ENCODE measurements at places on chromosomes 6 and 20.
A peak's percentile ranks its signal among the peaks of the same experiment; 100 is the strongest.

- DNase-seq = no peak
Observed at GRCh38 chr6:118632359-118632758, 19.0 kb downstream of the CEP85L start.

DNA sequence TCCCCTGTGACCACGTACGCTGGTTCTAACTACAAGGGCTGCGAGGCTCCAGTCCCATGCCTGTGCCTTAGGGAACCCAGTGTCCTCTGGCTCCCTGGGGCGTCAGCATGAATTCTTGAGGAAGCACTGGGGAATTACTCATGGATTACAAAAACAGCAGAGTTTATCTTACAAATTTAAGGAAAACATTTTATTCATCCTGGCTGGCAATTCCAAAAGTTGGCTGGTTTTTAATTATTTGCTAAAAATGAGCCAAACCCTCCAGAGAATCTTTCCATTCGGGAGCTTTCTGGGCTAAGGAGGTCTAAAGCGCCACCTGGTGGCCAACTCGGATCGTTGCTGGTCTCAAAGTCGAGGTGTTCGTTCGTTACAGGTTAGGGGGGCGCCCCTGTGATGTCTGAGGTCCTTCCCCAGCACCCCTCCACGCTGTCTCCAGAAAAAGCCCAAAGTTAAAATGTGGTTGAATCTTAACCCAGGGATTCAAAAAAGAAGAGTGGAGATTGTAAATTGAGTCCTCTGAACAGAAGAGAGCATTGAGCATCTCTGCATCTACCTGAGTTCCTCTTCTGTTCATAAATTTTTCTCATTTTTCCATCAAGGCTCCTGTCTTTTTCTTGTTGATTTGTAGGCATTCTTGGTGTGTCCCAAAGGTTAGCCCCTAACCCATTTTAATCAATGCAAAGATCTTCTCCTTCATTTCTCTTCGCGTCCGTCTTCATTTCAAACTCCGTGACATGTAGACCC, 99.4 kb downstream of the BFSP1 start:
- peak; percentile 21 for DNase-seq

DNA sequence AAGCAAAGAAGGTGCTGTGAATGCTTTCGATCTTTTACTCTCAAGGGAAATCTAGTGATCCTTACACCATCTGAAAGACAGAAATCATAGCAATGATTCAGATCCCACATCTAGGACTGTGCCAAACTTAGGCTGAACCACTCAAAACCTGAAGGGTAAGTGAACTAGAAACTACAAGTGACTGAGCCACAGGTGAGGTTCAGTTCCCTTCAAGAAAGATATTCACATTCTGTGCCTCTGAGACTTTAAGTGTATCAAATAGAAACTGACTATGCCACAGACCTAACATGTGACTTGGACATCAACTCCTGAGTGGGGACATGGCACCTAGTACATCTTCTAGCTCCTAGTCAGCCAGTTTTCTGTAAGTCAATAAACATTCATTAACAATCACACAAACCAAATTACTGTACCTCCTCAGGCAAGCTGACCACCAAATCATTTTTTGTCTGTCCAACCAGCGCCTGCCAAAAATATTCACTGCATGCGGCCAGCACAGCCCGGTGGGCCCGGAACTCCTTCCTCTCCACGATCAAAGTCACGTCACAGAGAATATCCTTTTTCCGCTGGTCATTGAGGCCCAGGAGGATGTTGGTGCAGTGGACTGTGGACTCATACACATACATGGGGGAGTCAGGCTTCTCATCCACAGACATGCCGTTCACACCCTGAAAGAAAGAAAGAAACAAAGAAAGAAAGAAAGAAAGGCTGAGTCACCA, 114.1 kb downstream of the GJA10 start:
- DNase-seq = no peak

- DNase-seq = no peak
Observed at GRCh38 chr6:160088069-160088783, 33.4 kb upstream of the SLC22A1 start.

DNA sequence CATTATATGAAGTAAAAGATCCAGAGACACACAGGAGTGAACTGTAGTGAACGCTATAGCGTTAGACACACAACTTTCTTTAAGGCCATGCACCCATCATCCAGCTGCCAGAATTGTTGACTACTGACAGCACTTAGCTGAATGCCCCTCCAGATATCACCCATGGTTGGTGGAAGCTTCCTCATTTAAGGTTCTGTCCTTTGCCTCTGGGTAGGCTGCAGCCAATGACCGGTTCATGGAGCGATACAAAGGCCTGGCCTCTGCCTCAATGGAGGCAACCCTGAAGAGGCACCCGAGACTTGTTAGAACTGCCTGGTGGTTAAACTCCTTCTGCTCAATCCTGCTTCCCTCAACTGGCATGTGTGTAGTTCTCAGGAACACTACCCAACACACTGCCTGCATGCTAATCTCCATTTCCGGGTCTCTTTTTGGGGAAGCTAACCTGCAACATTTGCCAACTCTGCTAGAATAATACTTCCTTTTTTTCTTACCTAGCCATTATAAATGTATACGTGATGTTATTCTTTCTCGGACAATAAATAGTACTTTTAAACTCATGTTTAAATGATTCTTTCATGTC, 49.8 kb upstream of the THEMIS start:
- no peak for DNase-seq

DNA sequence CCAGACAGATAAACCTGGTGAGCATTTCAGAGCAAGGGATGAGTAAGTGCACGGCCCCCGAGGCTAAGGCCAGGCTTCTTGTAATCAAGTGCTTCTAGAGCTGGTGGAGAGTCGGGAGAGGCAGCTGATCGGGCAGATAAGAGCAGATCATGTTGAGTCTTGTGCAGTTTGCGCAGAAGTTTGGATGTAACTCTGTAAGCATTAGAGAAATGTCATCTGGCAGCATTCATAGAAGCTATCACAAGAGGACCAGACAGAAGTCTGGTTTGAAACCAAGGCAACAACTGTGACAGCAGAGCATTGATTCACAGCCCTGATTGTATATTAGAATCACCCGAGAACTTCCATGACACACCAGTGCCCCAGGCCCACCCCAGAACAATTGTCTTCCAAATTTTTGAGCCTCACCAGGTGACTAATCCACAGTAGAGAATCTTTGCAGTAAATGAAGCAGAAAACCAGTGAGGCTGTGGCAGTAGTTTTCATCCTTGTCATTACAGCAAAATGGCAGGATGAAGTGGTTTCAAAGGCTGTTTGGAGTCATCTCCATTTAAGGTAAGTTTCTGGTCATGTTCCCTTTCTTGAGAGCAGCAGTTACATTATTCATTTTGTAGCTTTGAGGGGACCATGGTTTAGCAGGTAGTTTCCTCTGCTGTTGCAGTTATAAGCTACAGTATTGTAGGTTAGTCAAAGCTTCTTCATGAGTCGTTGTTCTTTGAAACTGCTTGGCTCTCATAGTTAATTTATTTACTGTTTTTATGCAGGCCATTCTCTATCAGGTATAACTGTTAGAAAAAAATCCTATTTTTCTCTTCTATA, 84.1 kb downstream of the RNF217 start:
- DNase-seq = no peak

GRCh38 chr6:31581434-31582229, 592 bp downstream of the LTB start:
- no peak for DNase-seq

- no peak for DNase-seq
Observed at GRCh38 chr20:1569415-1569881, 11.9 kb upstream of the SIRPD start.

- no peak for DNase-seq
Observed at GRCh38 chr6:22023937-22024336, 272.9 kb downstream of the PRL start.

DNA sequence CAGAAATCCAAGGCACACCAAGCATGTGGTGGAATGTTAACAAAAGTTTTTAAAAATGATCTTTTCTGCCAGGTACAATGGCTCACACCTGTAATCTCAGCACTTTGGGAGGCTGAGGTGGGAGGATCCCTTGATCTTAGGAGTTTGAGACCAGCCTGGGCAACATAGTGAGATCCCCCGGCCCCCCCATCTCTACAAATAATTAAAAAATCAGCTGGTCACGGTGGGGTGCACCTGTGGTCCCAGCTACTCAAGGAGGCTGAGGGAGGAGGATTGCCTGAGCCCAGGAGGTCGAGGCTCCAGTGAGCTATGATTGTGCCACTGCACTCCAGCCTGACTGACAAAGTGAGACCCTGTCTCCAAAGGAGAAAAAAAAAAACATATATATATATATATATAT, 8.0 kb downstream of the RIPK1 start:
- no peak for DNase-seq

- no peak for DNase-seq
Observed at GRCh38 chr6:151384151-151384550, 7.2 kb downstream of the ZBTB2 start.

GRCh38 chr6:79526897-79527296, 10.3 kb downstream of the LCA5 start:
- no peak for DNase-seq

DNA sequence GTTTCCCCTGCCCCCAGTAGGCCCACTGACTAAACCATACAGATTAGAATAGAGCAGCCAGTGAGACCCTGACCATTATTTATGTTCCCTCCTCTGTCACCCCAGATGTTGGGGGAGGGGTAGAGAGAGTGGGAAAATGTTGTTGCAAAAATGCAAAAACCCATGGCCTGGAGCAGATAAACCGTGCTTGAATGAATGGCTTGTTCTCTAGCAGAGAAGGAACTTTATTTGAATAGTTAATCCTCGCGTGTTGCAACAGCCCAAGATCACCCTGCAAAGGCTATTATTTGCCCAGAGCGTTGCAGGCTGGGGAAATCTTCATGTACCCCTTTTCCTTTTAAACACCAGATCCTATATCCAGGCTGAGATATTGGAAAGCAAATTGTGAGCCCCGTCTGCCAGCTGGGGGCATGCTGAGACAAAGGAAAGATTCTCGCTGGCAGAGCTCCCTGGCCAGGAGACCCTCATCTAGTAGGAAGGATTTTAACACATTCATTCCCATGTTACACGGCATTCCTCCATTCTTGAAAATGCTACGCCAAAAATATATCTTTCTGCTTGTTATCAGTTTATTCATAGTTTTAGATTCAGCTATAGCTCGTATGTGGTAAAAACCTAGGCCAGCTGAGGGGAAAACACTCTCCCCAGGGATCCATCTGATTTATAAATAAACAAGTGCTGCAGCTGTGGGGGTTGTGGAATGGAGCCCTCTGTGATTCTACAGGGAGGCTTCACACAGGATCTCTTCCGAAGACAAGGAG, 53.0 kb downstream of the LINC00237 start:
- no peak for DNase-seq

Data from activated T-cell treated with anti-CD3 and anti-CD28 coated beads for 48 hours (primary cell).